NCI-H2081 (cell line): ENCODE measurements at places on chromosomes 6 and 20.

DNA sequence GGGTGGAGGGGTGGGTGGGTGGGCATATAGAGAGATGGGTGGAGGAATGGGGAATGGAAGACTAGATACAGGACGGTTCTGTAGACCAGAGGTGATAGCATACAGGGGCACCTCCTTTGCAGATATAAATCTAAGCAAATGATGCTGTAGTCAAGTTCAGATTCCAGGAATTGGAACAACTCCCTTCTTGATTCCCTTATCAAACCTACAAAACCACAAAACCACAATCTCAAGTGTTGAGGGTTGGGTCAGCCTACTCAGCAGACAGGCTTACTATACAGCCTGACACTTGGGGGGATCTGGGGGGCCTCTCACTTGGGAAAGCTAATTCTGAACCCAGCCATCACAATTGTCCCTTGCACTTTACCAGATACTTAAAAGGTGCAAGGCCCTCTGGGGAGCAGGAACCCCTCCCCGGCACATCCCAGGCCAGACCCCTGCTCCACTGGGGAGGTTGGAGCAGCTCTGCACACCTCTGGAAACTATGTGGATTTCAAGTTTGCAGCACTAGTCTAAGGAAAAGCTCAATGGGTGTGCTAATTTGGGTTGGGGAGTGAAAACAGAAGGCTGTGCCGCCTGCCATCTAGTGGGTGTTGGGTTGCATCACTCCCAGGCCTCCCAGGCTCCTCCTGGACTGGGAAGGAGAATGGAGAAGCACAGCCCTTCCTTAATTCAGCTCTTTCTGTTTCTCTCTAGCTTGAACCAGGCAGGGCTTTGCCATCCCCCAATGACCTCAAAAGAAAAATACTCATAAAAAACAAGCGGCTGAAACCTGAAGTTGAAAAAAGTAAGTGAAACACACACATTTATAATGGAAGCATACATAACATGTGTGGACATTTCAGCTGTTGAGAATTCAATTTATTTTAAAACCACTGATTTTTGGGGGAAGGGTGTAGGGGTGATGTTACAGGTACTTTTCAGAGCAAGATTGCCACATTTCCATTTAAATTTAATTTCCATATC, 121.2 kb upstream of the LAMP5 start:
- peak; percentile 63 for DNase-seq

GRCh38 chr20:54598352-54598751, 123.0 kb downstream of the DOK5 start:
- peak; percentile 7 for DNase-seq

GRCh38 chr6:24490948-24491347, 1.6 kb upstream of the GPLD1 start:
- DNase-seq = no peak

DNA sequence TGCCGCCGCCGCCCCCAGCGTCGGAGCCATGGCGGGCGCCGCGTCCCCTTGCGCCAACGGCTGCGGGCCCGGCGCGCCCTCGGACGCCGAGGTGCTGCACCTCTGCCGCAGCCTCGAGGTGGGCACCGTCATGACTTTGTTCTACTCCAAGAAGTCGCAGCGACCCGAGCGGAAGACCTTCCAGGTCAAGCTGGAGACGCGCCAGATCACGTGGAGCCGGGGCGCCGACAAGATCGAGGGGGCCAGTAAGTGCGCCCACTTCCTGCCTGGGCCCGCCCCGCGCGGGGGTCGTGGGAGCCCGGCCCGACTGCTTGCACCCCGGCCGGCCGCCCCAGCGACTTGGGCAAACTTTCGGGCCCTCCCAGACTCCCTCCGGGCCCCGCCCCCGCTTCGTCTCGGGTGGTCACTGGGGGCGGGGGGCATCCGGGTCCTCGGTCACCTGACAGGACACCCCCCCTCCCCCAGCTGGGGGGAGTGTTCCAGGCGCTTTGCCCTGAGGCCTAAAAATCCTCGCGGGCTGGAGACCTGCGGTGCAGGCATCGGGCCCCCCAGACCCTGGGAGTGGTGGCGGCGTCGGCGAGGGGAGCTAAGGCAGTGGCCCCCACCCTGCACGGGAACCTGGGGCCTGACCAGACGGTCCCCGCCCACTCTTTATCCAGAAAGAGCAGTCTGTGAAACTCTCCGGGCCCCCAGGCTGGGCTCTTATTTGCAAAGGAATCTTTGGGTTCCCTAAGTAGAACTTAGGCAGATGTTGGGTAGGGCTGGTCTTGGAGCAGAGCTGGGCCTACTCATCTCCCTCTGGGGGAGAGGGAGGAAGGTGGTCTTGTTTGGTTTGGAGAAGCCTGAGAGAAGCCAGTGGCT, 501 bp downstream of the PLCG1 start:
- DNase-seq = peak; percentile 63

- DNase-seq = no peak
These were observed 14.2 kb upstream of the FAM162B start for GRCh38 chr6:116779573-116780164.

DNA sequence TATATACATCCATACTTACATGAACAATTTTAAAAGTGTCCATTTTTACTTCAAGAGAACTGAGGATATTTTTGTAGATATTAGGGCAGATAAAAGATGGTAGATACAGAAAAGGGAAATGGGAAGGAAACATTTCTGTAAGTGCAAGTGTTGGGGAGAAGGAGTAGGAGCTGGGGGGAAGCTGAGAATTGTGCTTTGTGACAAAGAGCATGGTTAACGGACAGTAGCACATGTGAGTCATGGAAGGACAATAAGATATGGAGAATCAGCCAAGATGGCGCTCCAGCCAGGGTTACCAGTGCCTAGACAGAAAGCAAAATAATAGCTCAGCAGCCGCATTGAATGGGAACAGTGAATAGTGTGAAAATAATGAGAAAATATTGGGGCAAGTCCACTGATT, 12.7 kb upstream of the HLA-DRB1 start:
- no peak for DNase-seq

- DNase-seq = no peak
These were observed 36.0 kb upstream of the GRM4 start for GRCh38 chr6:34181908-34182307.

- no peak for DNase-seq
These were observed 850 bp upstream of the HECA start for GRCh38 chr6:139134064-139134395.

GRCh38 chr6:157269261-157269794, 54.0 kb downstream of the TMEM242 start:
- DNase-seq = no peak

- no peak for DNase-seq
These were observed 33.3 kb upstream of the TXLNB start for GRCh38 chr6:139325125-139325524.

GRCh38 chr20:34131491-34131890, 19.4 kb upstream of the EIF2S2 start:
- DNase-seq = no peak

DNA sequence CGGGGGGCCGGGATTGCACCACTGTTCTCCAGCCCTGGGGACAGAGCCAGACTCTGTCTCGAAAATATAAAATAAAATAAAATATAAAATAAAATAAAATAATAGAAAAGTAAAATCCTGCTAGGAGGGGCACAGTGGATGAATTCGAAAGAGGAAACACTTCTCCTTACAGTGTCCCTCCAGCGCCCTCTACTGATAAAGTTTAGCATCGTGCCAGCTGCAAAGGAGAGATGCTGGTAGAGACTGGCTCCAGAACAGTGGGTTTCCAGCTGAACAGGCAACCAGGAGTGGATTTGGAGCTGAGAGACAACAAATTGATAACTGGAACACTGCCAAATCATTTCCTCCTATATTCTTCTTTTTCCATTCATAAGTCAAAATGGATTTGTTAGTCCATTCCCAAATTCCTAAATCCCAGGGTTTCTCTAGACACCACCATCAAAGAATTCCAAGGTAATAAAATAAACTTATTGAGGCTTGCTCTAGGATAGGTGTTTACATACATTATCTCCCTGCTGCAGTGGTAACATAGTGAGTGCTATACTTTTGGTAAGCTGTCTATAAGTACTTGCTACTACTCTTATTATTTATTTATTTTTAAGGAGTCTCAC, 31.7 kb upstream of the TBPL1 start:
- DNase-seq = peak; percentile 75

GRCh38 chr6:162957062-162957461, 229.3 kb downstream of the PACRG start:
- DNase-seq = no peak

GRCh38 chr6:1770968-1771723, 161.4 kb downstream of the FOXC1 start:
- DNase-seq = peak; percentile 81

GRCh38 chr20:59933296-59933848, at the start of gene SYCP2:
Gene SYCP2, minus strand, starts transcription at chr20:59933637. Its CDS starts 11,224 bp downstream, at chr20:59922413.
- no peak for DNase-seq

- DNase-seq = no peak
These were observed 842.0 kb upstream of the FLRT3 start for GRCh38 chr20:15179381-15179780.

- no peak for DNase-seq
These were observed 2.3 kb upstream of the NKX2-2 start for GRCh38 chr20:21516180-21516567.

GRCh38 chr6:84779380-84779779, 15.0 kb upstream of the TBX18 start:
- DNase-seq = no peak

DNA sequence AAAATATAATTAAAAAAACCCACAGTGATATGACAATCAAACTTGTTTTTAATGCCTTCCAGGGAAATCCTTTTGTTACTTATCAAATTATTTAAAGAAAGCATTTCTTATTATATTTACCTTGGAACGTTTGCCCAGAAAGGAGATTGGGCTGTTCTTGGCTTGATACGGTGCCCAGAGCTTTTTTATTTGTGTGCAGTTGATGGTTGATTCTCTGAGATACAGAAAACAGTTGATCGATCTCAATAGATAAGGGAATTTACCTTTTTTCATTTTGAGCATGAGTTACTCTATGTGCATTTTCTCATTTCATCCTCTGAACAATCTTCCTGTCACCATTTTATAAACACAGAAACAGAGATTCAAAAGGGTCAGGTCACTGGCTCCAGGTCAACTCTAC, 72.5 kb upstream of the NEDD9 start:
- no peak for DNase-seq

DNA sequence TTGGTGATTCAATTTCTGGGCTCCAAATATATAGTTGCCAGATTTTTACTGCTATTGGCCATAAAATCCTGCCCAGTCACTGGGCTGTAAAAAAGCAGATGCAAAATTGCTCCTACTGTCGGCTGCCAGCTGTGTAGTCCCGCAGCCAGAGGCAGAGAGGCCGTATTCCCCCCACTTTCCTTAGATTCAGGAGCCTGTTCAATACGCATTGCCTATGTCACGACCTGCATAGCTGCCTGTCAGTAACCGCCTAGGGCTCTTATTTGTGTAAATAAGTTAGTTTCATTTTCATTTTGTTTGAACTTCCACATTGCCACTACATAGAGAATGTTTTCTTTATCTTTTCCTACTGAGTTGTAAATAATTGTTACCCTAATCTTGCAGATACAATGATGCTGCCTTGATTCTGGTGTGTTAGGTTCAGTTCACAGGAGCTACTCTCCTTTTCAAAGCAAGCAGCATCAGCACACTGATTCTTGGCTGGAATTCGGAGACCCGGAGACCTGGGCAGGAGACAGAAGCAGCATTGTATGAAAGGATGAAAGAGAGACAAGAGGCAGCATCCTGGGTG, 46.0 kb upstream of the UST start:
- no peak for DNase-seq

GRCh38 chr20:54517241-54517975, 42.0 kb downstream of the DOK5 start:
- DNase-seq = no peak
